GM12864 (cell line): ENCODE measurements at places on chromosomes 5 and 9.
A peak's percentile ranks its signal among the peaks of the same experiment; 100 is the strongest.

GRCh38 chr5:80069251-80069800 is 34.2 kb downstream of the THBS4 start:
- no peak for DNase-seq

GRCh38 chr5:129656952-129657351 is 90.9 kb upstream of the MINAR2 start:
- DNase-seq = no peak

GRCh38 chr9:130421802-130422276 is 22.9 kb upstream of the ASS1 start:
- DNase-seq = no peak

GRCh38 chr9:12702160-12702758 is 9.1 kb downstream of the TYRP1 start:
- DNase-seq = no peak

GRCh38 chr9:33943389-33943788 is 105.3 kb downstream of the UBAP2 start:
- DNase-seq = no peak

- no peak for DNase-seq
Observed at GRCh38 chr5:170491479-170491878, 12.3 kb upstream of the KCNIP1 start.

GRCh38 chr9:37148181-37148580 is 27.8 kb downstream of the ZCCHC7 start:
- no peak for DNase-seq

GRCh38 chr9:128109050-128109709 is 18.3 kb downstream of the PTGES2 start:
- DNase-seq = no peak

DNA sequence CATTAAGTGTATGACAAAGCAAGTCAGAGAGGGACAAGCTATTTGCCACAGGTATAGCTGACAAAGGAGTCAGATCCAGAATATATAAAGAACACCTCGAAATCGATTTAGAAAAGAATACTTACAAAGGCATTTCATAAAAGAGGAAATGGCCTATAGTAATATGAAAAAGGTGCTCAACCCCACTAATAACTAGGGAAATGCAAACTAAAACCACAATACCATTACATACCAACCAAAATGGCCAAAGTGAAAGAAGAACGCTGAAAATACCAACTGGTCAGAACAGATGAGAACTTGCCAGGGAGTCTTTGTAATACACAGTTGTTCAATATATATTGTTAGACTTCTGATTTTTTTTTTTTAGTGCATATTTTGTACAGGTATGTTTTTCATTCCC is 152.9 kb downstream of the CDC42SE2 start:
- DNase-seq = peak; percentile 50

GRCh38 chr5:78610636-78611035 is 37.9 kb downstream of the LHFPL2 start:
- DNase-seq = no peak

DNA sequence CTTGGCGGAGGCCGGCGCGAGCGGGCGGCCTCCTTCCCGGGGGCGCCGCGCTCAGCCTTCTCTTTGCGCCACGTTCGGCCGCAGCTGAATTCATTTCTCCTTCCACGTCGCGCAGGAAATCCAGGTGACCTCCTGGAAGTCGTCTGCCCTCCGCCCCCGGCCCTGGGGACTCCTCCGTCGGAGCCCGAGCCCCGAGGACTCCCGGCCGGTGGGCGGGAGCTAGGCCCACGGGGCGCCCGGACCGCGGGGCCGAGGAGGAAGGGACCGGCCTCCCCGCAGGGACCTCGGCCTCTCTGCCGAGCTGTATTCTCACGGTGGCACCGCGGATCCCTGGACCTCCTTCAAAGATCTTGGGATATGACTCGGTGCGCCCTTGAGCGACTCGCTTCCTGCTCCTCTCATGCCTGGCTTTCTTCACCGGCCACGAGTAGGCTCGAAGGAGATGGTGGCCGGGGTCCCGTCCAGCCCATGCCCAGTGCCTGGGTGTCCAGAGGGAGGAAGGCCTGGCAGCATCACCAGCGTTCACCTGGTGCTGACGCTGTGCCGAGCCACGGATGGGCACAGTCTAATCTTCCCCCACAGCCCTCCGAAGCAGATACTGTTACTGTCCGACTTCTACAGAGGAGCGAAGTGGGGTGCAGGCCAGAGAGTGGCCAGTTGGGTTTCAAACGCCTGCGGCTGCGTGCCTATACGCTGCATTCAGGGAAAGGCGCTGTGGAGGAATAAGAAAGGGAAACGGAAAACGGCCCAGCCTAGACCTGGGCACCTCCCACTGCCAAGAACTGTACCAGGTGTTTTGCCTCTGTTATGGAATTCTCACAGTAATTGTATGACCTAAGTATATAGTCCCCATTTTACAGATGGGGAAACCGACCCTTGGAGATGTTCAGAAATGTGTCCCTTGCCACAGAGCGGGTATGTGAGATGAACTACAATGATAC is 47.3 kb downstream of the PAX5 start:
- DNase-seq = no peak

- DNase-seq = no peak
Observed at GRCh38 chr9:104993291-104993963, 65.5 kb upstream of the ABCA1 start.

DNA sequence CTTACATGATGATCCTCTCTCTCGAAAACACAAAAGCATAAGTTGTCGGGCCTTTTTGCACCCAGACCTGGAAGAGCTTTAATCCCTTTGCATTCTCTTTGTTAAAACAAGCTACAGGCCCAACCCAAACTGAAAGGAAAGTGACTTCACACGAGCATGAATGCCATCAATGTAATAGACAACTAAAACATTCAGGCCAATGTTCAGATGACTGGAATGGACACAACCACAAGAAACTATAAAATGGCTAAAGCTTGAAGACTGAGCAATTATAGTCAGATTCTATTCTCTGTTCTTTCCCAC is 45.5 kb downstream of the RFX3 start:
- no peak for DNase-seq

GRCh38 chr9:126217250-126217653 is 109.4 kb upstream of the MVB12B start:
- DNase-seq = no peak

- no peak for DNase-seq
Observed at GRCh38 chr9:113578279-113578865, 114.8 kb downstream of the RGS3 start.

GRCh38 chr5:180522330-180522729 is 28.2 kb downstream of the CNOT6 start:
- no peak for DNase-seq

DNA sequence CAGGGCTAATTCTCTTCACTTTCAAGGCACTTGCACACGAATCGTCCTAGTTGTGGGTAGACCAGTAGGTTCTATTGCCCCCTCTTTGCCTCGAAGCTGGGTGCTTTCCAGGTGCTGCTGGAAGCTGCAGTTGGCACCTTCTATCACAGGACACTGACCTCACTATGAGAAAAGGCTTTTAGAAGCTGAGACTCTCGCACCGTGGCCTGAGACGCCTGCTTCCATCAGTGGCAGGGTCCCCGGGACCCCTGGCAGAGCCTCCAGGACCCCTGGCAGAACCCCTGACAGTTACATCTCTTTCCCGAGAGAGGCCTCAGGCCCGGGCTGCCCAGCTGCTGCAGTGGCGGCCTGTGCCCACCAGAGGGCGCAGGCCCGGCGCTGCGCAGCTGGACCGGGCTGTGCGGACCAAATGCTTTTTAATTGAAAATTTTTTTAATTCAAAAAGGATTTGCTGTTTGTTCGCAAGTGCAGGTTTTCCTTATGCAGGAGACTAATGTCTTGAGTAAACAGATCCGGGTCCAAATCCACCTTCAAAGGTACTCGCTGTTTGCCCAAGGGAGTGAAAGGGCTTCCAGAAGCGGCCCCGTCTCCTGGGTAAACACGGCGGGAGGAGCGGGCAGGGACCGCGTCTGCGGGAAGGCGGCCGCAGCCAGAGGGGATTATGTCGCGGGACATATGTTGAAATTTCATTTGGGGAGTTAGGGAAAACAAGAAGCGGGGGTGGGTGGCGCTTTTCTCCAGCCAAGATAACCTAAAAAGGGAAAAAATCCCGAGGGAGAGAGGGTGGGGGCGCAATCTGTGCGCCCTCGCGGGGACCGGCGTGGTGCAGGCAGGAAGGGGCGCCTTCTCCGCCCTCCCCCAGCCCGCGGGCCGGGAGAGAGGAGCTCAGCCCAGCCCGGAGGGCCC is 114.5 kb upstream of the LMX1B start:
- no peak for DNase-seq

GRCh38 chr9:112900901-112901300 is 10.2 kb upstream of the SLC46A2 start:
- no peak for DNase-seq

DNA sequence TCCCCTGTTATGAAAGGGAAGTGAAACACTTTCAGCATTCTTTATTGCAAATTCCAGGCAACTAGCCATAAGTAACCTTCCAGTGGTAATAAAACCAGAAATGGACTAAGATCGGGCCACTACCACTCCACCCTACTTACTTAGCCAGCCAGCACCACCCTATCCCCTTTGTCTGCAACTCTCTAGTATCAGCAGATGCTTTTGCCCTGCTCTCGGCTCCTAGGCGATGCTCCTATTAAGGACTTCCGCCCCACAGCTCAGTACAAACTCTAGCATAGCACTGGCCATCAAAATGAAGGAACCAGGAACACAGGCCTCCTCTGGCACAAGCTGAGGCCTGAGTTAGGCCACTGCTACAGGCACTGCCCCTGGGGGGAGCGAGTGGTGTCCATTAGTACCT is 81.2 kb downstream of the GLDC start:
- no peak for DNase-seq

- no peak for DNase-seq
Observed at GRCh38 chr5:139185589-139185988, 12.6 kb downstream of the SIL1 start.

DNA sequence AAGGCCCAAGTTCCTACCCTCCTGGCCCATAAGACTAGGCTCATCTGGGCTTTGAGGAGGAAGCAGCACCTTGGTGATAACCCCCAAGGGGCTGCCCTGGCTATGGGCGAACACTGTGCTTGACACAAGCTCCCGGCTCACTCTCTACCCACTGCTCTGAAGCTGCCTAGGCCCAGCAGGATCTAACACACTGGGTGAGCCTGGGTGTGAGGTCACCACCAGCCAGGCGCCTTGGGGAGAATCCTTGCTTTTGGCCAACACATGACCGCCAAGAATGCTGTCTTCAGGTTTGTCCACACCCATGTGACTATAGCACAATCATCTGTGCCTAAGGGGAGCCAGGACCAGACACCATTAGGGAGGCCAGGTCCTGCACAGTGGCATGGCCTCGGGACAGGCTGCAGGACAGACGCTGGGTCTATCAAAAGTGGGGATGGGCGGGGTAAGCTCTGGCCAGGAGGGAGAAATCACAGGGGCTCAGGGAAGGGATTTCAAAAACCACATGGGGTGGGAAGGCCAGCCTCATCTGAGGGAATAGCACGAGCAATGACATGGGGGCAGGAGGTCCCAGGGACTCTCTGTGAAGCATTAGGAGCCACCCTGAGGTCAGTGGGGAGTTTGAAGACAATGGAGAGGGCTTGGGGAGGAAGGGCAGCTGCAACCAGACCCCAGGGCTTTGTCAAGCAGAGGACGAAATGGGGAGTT is 29.6 kb downstream of the BICD2 start:
- DNase-seq = no peak

GRCh38 chr9:136925414-136926153 is 19.0 kb downstream of the FBXW5 start:
- DNase-seq = no peak

DNA sequence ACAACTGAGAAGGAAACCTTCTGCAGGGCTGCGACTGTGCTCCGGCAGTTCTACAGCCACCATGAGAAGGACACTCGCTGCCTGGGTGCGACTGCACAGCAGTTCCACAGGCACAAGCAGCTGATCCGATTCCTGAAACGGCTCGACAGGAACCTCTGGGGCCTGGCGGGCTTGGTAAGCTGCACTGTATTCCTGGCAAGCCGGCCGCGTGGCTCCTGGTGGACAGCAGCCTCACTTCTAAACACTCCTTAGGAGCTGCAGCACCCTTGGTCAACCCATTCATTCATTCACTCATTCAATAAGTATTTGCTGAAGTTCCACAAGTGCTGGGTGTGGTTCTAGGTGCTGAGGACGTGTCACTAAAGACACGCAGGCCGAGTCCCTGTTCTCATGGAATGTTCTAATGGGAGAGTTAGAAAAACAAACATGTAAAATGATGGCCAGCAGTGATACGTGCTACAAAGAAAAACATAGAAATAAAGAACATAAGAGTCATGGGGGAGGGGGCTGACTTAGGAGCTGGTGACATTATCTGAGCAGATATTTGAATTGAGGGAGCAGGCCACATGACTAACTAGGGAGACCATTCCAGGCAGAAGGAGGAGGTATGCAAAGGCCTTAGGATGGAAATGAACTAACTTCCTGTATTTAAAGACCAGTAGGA is 6.1 kb downstream of the IL4 start:
- DNase-seq = no peak

DNA sequence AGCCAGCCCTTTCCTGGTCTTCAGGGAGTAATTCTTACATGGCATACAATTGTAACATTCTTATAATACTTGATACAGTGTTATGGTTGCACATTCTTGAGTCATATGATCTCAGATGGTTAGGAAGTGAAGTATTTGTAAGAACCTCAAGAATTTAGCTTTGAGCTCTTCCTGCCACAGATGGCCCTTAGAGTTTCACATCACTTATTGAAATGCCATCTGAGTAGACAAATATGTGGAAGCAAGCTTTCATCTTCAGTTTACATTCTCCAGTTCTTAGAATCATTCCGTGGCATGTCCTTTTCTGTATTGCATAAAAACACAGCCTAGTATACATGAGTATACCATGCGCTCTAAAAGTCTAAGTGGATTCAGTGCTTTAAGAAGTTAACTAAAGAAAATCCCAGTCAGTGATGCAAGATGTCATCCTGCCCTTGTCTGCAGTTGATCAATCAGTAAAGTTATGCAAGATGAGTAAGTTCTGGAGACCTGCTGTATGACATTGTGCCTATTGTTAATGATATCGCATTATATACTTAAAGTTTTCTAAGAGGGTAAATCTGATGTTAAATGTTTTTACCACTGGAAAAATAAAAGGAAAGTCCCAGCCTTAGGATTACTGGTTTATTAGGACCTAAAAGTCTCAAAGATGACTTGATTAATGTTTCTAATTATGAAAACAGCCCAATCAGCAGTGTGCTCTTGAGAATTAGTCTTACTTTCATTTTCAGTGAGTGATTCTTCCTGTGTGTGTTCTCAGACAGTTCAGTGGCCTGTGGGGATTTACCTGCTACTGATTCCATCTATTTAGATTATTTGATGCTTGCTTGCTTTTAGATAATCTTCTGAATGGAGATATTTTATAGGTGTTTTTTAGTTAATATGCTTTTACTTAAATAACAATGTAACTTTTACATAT is 29.4 kb downstream of the RHOBTB3 start:
- peak; percentile 55 for DNase-seq

DNA sequence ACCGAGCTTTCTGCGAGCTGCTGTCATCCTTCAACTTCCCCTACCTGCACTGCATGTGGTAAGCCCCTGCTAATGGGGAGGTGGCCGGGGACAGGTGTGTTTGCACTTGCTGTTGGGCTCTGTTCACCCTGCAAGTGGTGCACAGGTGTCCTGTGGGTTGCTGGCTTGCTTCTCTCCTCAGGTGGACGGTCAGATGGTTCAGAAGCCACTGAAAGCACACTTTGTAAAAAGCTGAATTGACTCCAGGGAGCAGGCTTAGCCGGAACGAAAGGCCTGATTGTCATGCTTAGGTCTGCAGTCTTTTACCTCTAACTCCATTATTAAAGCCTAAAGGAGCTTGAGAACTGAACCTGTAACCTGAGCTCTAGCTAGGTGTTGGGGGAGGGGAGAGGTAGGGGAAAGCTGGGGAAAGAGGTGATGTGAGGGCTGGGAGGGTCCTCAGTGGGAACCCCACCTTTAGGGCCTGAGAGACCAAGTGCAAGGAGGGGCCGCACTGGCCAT is 37.6 kb downstream of the ACER2 start:
- no peak for DNase-seq

GRCh38 chr5:108321341-108321740 is 60.6 kb downstream of the FBXL17 start:
- DNase-seq = no peak
